EH (cell line): ENCODE measurements at places on chromosomes 13 and 19.
A peak's percentile ranks its signal among the peaks of the same experiment; 100 is the strongest.

GRCh38 chr19:11092181-11092538 lies 2.9 kb downstream of the LDLR start:
- DNase-seq = peak; percentile 61

DNA sequence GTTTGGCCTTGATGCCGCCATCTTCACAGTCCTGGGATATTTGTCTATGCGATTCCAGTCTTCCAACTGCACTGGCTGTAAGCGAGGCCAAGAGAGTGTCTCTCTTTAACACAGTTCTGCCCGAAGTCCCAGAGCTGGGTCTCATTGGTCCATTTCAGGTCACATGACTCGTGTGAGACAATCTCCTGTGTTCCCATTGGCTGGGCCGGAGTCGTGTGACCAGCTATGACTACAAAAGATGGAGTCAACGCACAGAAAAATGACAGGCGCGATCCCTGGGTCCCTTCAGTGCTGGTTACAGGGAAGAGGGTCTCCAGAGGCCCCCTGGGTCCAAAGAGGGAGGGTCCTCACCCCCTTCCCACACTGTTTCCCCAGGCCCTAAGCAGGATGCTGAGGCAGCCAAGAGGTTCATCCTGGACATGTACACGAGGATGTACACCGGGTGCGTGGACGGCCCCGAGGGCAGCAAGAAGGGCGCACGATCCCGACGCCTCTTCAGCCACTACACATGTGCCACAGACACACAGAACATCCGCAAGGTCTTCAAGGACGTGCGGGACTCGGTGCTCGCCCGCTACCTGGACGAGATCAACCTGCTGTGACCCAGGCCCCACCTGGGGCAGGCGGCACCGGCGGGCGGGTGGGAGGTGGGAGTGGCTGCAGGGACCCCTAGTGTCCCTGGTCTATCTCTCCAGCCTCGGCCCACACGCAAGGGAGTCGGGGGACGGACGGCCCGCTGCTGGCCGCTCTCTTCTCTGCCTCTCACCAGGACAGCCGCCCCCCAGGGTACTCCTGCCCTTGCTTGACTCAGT lies 15.9 kb upstream of the S1PR4 start:
- no peak for DNase-seq

DNA sequence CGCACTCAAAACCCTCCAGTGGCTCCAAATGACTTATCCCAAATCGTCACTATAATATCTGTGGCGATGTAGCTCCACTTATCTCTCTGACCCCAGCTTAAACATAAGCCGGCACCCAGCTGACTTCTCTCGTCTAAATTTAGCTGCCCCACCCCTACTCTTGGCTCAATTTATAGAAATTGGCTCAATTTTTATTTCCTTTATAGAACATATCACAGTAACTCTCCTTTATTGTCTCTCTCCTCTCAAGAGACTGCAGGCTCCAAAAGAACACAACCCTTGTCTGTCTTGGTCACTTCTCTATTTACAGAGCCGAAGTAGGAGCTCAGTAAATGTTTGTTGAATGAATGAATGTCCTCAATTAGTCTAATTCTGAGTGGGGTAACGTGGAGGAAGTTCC lies 805 bp downstream of the ZNF784 start:
- no peak for DNase-seq

DNA sequence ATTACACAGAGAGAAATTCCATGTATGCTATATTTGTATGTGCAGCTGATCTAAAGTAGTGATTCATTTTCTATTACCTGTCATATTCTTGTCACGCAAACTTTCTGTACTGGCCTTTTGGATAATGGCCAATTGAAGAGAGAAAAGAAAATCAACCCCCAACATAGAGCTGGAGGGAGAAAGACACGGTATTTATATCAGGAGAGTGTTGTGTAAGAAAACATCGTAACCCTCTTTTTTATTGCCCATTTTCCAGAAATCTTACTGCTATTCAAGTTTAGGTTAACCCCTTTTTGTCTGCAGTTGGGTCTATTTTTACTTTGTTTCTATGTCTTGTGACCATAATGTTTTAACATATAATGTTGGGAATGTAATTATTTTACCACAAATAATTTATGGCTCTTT lies 27.9 kb downstream of the DGKH start:
- peak; percentile 45 for DNase-seq

DNA sequence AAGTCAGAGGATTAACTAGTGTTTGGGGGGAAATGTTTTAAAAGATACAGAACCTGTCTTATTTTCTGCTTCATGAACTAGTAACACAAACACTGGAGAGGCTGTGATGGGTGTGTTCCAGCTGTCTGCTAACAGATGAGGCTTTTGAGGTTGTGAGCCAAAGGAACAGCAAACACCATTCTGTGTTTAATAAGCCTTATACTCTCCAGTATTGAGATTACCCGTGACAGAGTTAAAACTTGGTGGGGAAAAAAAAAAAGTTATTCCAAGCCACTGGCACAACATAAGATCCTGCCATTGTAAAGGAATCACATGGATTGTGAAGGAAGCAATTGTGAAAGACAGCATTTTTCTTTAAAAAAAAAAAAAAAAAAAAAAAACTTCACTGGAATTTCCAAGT lies 48.4 kb downstream of the KCTD12 start:
- DNase-seq = no peak

GRCh38 chr19:5554828-5555227 lies 12.9 kb downstream of the TINCR start:
- DNase-seq = no peak

DNA sequence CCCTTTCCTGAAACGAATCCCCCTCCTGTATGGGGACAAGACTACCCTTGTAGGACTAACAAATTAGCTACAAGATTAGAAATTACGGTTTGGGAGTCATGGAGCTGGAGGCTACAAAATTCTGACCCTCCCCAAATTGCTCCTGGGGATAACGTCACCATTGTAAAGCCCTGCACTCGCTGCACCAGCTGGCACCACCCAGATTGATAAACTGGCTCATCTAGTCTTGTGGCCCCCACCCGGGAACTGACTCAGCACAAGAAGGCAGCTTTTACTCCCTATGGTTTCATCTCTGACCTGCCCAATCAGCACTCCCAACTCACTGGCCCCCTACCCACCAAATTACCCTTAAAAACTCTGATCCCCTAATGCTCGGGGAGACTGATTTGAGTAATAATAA lies 150.6 kb upstream of the TSC22D1 start:
- no peak for DNase-seq

DNA sequence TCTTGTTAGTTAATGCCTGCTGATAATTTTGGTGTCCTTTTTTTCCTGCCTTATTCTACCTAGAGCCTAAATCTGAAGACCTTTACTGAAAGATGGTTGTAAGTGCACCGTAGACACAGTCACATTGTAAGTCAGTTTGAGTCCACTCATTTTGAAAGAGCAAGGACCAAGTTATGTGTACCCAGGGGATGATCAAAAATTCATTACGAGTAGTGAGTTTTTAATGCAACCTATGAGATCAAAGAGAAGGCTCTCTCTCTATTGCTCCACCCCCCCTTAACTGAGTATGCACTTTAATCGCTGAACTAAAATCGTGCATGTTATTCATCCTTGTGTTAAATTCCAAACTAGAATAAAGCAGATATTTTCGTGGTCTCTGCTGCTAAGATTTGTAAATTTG lies 1.8 kb downstream of the RAP2A start:
- peak; percentile 14 for DNase-seq

- peak; percentile 84 for DNase-seq
Observed at GRCh38 chr19:2239771-2240770, 3.4 kb downstream of the SF3A2 start.

GRCh38 chr13:106232681-106233080 lies 302.8 kb downstream of the EFNB2 start:
- DNase-seq = no peak

- DNase-seq = no peak
Observed at GRCh38 chr19:463483-464207, 2.8 kb upstream of the SHC2 start.

- DNase-seq = no peak
Observed at GRCh38 chr13:22218797-22219196, 547.9 kb downstream of the FGF9 start.

- DNase-seq = no peak
Observed at GRCh38 chr13:61495648-61496047, 80.0 kb upstream of the PCDH20 start.

- DNase-seq = no peak
Observed at GRCh38 chr13:33256148-33256840, 29.3 kb downstream of the STARD13 start.

GRCh38 chr13:46720189-46720588 lies 76.8 kb downstream of the ESD start:
- DNase-seq = no peak

DNA sequence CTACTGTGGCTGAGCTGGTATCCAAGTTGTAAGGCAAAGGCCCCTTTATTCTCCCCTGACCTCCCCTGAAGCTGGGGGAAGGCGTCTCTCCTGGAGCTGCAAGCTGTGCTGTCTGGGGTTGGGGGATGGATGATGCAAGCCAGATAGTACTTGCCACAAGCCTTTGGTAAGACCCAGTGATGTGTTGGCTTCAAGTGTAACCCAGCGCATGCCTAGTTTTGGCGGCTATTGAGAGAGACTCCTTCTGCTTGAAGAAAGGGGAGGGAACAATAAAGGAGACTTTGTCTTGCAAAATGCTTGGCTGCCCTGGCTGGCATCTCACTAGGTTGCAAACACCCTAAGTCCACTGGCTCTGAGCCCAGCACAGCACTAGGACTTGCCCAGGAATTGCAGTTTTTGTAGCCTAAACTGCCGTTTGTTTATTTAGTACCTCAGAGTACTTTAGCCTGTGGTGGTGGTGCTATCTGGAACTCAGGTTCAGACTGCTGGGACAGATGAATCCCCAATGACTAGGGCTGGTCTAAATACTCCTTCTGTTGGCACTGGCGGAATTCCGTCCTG lies 108.2 kb downstream of the TNFSF13B start:
- DNase-seq = no peak

DNA sequence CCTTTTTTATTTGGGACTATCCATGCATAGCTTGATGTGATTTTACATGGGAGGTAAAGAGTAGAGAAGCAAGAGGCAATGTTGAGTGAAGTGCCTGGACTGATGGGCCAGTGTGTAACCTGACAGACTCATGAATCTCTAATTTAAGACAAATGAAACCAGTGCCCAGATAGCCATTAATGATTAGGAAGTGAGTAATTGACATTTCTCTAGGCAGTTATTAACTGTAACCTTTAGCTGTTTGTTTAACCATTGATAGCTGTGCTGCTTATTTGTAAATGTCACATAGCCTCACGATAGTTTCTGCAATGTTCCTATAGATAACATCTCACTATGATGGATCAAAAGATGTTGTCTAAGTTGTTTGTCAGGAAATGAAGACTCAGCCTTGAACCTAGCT lies 1047.5 kb upstream of the SPRY2 start:
- no peak for DNase-seq

- DNase-seq = no peak
Observed at GRCh38 chr13:27130979-27131623, 40.5 kb downstream of the USP12 start.
